AG08395 (cell line): ENCODE measurements at places on chromosomes 11 and 22.

- no peak for DNase-seq
Measured at GRCh38 chr22:20781272-20781990, 7.5 kb downstream of the SERPIND1 start.

DNA sequence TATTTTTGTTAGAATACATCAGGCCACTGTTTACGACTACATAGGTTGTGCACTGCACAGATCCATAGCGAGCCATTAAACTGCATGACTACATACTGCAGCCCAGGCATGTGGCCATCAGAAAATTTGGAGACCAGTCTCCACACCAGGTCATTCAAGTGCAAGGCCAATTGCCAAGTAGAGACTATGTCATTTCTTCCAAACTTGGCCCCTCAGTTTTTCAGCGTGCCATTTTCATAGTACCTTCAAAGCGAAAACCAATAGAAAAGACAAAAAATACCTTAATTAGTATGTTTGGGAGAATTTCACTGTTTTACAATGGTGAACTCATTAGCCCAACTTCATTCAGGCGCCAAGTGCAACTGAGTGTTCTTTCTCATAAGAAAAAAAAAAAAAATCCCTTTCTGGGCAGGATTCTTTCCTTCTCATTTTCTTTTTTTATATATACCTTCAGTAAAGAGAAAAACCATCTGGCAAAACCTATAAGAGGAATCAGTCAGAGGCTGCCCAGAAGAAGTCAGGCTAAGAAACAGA lies 30.4 kb downstream of the PAMR1 start:
- no peak for DNase-seq

- no peak for DNase-seq
Measured at GRCh38 chr11:65640483-65641296, 2.8 kb downstream of the SIPA1 start.

GRCh38 chr11:3969613-3970012 lies 114.1 kb downstream of the STIM1 start:
- no peak for DNase-seq

DNA sequence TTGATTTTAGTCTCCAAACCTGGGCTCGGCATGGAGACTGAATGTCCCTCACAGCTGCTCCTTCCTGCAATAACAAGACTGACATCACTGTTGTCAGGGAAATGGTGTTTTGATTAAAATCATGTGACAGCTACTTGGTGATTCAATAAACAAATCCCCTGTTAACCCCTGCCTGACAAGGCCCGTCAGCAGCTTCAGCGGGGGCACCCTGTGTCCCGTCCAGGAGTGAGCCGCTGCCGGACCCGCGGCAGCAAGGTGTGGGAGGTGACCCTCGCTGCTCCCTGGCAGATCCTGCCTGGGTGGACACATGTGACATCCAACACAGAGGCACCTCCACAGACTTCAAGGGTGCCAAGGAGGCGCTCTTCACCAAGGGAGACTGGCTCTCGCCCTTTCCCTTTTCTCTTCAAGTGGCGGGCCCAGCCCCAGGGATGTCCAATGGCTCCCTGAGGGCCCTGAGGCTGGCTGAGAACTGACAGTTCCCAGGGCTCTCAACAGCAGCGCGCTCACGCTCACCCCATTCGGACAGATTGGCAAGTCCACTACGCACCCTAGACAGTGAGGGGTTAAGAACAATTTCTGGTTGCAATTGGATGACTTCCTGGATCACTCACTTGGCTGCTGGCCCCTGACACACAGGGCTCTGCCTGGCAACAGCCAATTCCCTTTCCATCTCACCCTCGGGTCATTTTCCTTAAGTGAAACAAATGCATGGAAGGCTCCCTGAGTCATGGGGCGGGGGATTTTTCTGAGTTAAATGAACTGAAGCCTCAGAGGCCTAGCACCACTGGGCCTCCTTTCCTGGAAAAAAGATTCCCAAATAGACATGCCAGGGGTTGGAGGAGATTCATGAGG lies 30.7 kb downstream of the PPP2R1B start:
- peak; percentile 93 for DNase-seq

- DNase-seq: no peak
Measured at GRCh38 chr22:47445212-47445611, 682.8 kb downstream of the TBC1D22A start.

DNA sequence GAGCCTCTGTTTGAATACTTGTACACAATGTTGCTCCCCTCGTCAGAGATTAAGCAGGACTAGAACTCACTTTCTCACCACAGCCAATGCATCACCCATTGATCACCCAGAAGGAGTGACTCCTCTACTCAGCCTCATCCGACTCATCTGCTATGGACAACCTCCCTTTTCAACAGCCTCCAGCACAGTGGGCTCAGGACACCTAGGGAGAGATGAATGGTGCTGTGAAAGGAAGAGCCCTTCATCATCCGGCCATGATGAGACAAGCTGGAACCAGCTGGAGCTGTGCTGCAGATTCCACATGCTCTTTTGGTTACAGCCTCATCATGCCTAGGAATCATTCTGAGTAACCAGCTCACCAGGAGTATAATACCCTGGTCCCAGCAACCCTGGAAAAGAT lies 15.5 kb downstream of the C11orf91 start:
- no peak for DNase-seq

- DNase-seq: no peak
Measured at GRCh38 chr11:116310226-116310625, 462.6 kb downstream of the BUD13 start.

- DNase-seq: no peak
Measured at GRCh38 chr11:61785837-61786402, 6.5 kb downstream of the TMEM258 start.

GRCh38 chr11:111538407-111539114 lies 2.0 kb upstream of the LAYN start:
- no peak for DNase-seq

GRCh38 chr22:43634316-43634715 lies 177.8 kb downstream of the EFCAB6 start:
- no peak for DNase-seq

GRCh38 chr11:62538470-62539237 lies 8.0 kb downstream of the AHNAK start:
- no peak for DNase-seq

DNA sequence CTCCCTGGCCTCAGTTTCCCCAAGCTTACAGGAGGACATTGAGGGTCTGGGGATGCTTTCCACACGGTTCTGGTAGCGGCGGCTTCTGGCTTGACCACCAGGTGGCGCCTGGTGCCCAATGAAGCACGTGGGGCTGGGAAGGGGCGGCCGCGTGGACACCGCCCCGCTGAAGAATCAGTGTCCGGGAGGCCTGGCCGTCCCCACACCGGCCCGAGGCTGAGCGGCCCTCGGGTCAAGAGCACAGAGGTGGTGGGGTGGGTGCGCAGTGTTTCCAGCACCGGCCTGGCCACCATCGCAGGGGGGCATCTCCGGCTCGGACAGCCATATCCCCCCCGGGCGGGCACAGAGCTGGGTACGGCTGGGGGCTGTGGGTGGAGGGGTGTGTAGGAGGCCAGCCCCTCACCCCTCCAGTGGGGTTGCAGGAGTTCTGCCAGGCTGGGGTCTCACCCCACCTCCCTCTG lies 27.8 kb upstream of the PPARA start:
- peak; percentile 81 for DNase-seq
